ENCODE measurements at places on chromosomes 2 and 18.

- peak; percentile 43 for DNase-seq
These were observed 406.8 kb downstream of the NBAS start for GRCh38 chr2:15154297-15154696.

DNA sequence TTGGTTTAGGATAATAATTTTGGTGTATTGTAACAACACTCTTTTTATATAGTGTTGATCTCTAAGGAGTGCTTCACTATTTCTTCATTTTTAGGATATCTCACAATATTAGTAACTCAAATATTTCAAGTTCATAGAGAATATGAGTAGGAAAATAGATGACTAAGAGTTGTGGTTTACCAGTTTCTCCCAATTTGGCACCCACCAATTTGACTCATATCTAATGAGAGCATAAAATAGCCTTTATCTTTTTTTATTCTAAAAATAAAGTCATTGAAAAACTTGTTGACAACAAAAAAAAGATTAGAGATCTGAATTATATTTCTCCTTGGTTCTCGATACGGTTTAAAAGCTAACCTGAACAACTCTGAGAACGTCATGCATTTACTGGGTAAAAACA is 204.0 kb downstream of the PARD3B start:
- peak; percentile 90 for DNase-seq

- DNase-seq = no peak
These were observed 639 bp downstream of the EPB41L3 start for GRCh38 chr18:5543036-5543680.

- DNase-seq = peak; percentile 25
These were observed 126.5 kb downstream of the ZNF407 start for GRCh38 chr18:74724186-74724585.

DNA sequence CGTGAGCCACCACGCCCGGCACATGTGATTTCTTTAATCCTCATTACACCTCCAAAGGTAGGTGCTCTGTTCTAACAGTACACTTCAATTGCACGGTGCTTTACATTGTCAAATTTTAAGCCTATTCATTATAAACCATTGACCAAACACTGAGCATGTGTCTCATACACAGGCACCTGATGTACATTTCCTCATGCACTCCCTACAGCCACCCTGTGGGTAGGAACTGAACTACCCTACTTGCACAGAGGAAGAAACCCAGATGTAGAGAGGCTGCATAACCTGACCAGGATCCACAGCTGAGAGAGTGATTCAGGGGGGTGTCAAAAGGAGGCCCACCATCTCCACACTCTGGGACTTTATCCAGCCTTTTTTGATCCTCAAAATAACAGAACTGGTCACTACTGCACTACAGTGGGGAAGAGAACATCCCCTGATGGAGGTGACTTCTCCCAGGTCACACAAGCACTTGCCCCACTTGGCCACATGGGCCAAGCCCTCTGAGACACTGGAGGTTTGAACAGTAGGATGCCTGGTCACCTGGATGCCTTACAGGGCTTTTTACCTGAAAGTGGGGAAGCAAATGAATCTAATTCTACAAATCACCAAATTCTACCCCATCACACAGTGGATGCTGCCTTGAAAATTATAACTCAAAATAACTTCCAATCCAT is 6.9 kb upstream of the DPYSL5 start:
- DNase-seq = no peak

GRCh38 chr2:108947271-108947907 is 41.6 kb downstream of the EDAR start:
- DNase-seq = no peak

GRCh38 chr18:303607-304006 is 35.8 kb upstream of the THOC1 start:
- DNase-seq = no peak

GRCh38 chr18:36899289-36899688 is 70.4 kb downstream of the KIAA1328 start:
- peak; percentile 13 for DNase-seq

GRCh38 chr2:136957044-136957443 is 191.7 kb downstream of the THSD7B start:
- DNase-seq = no peak

DNA sequence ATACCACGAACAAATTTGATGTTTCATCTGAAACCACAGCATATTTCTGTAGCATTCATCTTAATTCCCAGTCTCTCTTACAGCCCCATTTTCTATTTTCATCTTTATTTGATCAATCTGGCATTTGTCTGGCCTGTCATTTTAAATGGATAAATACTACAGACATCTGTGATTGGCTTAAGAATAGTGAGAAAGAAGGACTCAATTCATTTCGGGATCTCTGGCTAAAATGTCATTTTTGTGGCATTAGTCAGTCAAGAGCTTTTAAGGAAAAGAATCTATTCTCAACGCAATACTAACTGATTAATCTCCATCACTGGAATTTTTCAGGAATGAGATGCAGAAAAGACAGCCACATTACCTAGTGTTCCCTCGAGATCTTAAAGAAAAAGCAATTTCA is 585.9 kb downstream of the IRS1 start:
- DNase-seq = peak; percentile 96

DNA sequence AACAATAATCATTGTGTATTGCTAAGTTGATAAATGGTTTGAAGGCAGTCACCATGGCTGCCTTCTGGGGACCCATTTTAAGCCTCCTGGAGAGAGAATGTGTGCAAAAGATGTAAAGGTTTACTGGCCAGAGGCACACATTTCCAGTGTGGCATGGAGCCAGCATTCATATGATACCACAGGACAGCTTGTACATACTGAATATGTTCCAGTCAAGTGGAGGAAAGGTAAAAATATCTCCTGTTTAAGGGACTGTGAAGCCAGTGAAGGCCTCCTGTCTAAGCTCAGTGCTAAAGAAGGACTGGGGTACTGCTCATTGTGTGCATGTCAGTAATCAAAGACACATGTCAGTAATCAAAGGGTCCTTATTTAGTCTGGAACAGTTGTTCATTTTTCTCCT is 119.2 kb downstream of the BABAM2 start:
- DNase-seq = no peak

Measured in fibroblast of skin of back (primary cell).